ENCODE measurements at places on chromosomes 7 and 10. TPM values are rescaled to one million over a fixed set of nuclear protein-coding genes. Genes with fewer than 3 reads are reported as not detected.

The TRIM73 gene
- 0.08 TPM for polyA plus RNA-seq

The SMKR1 gene
- polyA plus RNA-seq = 0.86 TPM

The PLEKHS1 gene
- polyA plus RNA-seq = not detected

The BMPER gene
- 0.05 TPM for polyA plus RNA-seq

The IFIT1 gene
- 0.37 TPM for polyA plus RNA-seq

The RASA4B gene
- polyA plus RNA-seq = 0.51 TPM

The SEMA3C gene
- polyA plus RNA-seq = 140 TPM

The PRRT4 gene
- 0.26 TPM for polyA plus RNA-seq

The ADARB2 gene
- not detected for polyA plus RNA-seq

The ITIH5 gene
- polyA plus RNA-seq = not detected

DNA sequence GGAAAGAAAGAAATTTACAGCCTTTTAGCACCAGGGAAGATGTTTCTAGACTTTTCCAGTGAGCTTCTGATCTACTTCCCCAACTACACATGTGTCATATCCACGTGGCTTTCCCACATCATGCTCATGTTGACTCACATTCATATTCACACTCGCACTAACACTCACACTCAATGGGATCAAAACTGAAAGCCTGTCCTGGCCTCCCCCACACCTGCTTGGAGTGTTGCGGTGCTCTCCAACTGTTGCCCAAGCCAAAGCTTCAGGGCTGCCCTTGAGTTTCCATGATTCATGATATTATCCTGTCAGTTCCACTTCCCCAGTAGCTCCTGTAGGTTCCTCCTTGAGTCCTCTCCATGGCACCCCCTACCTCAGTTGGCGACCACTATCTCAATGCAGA lies 444.4 kb downstream of the GATA3 start:
- DNase-seq = peak; percentile 48

DNA sequence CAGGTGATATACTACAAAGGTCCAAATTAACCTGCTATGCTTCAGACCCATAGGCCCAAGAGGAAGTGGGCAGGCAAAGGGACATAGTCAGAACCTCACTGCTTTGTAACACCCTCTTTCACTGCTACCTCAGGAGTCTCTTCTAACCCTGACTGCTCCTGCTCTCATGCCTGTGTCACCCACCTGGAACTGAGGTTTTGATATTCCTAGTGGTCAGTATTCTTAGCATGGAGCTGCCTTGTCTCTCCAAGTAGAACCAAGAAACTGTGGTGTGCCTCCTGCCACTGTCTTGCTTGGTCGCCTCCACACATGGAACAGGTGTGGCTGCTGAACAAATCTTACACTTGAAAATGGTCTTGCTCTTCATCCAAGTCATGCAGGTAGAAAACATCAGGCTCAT lies 677.5 kb downstream of the XPNPEP1 start:
- DNase-seq = no peak

GRCh38 chr10:25952857-25953256 lies 18.8 kb downstream of the MYO3A start:
- no peak for DNase-seq

DNA sequence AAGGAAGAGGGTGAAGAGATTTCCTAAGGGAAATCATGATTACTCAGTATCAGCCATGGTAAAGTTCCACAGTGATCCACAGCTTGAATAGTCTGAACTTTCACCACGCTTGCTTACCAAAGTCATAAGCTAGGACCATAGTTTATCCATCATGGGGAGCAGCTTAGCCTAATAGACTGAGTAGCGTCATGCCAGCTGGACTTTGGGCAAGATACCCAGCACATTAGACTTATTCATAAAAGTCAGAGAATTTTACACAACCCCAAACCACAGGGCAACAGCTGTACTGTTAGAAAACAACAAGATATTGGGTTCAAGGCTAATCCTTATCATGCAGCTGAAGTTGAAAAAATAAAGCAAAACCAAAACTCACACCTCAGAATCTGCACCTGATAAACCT lies 491.0 kb downstream of the XPNPEP1 start:
- no peak for DNase-seq

DNA sequence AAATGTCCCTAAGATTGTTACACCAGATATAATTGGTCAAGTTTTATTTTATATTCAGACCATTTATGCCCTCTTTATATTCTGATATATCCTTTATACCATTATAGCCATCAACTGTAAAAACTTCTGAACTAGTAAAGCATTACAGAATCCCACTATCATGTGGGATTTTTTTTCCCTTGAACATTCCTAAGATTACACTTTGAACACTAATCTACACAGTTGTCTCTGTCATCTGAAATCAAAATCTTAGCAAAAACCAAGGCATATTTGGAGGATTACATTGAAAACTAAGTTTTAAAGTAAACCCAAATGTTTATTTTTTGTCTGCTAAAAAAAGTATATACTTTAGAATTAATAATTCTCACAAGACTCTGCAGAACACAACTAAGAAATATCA lies 116.2 kb upstream of the GPR22 start:
- DNase-seq = no peak

- DNase-seq = no peak
These were observed 673.9 kb upstream of the ANKRD30A start for GRCh38 chr10:36451391-36451970.

GRCh38 chr10:122663516-122664130 lies 36.0 kb downstream of the C10orf120 start:
- DNase-seq = no peak

- no peak for DNase-seq
These were observed 133.0 kb upstream of the ZNF32 start for GRCh38 chr10:43781480-43782361.

DNA sequence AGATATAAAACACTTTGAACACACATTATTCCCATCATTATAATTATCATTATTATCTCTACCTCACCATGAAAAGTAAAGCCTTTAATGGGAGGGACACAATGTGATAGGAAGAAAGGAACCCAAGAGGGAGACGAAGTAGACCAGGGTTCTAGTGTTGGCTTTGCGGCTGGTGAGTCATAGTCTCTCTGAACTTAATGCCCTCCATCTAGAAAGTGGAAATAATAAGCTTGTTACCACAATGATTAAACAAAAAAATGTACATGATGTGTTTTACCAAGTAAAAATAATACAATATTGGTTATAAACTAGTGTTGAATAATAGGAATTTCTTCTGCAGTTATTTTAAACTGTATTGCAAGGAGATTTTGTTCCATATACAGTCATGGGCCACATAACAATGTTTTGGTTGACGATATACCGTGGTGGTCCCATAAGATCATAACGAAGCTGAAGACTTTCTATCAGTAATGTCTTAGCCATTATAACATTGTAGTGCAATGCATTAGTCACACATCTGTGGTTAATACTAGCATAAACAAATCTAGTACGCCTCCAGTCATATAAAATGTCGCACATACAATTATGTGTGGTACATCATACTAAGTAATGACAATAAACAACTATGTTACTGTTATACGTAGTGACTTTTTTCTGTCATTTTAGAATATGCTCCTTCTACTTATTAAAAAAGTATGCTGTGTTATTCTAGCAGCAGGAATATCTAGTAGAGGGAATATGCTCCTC lies 450.6 kb upstream of the SORCS1 start:
- DNase-seq = peak; percentile 71

DNA sequence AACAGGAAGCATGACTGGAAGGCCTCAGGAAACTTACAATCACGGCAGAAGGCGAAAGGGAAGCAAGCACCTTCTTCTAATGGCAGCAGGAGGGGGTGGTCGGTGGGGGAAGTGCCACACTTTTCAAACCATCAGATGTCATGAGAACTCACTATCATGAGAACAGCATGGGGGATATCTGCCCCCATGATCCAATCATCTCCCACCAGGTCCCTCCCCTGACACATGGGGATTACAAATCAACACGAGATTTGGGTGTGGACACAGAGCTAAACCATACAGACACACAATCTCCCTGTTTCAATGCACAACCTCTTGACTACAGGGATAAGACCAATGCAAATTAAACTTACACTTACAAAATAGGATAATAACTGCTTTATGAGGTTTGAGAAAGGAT lies 97.6 kb downstream of the SGMS1 start:
- no peak for DNase-seq

GRCh38 chr7:32506266-32507054 lies 11.2 kb downstream of the AVL9 start:
- DNase-seq = peak; percentile 92

- peak; percentile 79 for DNase-seq
These were observed 15.5 kb downstream of the TUBGCP2 start for GRCh38 chr10:133292919-133293809.

DNA sequence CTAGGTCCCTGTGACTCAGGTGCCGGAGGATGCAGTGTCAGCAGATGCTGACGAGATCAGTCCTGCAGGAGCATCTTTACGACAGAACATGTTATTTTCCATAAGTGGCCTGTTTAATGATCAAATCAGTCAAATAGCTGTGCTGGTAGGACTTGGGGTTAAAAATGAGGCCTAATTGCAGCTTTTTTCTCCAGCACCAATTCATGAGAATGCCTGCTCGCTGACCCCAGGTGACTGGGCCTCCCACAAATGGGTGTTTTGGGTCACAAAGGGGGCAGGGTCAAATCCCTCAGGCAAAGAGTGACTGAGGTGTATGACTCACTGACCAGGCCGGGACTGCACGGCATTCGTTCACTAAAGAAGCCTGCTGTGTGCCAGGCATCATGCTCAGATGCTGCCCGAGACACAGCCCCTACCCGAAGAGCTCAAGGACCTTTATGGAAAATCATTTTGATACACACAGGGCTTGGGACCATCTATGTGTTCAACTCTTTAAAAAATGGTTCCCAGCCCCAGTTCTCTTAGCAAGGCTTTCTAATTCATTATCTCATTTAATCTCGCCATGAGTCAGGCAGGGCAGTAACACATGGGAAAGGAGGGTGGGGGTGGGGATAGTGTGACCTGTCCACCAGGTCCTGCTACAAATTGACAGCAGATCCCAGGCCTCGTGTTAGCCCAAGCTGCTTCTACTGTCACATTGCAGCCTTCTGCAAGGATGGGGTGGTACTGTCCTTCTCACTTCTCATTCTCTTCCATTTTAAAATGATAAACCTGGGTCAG lies 21.1 kb downstream of the ZNF775 start:
- DNase-seq = peak; percentile 81

GRCh38 chr7:128755075-128755818 lies 16.1 kb downstream of the CALU start:
- DNase-seq = no peak

DNA sequence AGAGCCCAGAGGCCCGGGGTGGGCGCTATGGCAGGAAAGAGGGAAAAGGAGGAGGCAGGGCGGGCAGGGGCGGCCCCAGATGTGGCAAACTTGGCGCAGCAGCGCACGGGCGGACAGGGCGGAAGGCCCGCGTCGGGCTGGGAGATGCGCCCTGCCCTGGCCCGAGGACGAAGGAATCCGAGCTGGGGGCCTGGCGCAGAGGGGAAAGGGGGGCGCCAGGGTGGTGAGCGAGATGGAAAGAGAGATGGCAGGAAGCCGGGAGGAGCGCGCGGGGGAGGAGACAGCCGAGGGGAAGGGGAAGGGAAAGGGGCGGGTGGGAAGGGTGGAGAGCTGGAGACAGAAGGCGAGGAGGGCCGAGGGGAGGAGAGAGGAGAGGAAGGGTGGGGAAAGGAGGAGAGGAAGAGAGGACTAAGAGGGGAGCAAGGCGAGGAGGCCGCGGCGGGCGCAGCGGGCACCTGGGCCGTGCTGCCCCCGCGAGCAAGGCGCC lies at the start of gene MARVELD1:
MARVELD1 (plus strand) TSS at position 392 of the 487 bp plus-strand sequence. CDS start 147 bp downstream, outside the sequence.
- peak; percentile 66 for DNase-seq

DNA sequence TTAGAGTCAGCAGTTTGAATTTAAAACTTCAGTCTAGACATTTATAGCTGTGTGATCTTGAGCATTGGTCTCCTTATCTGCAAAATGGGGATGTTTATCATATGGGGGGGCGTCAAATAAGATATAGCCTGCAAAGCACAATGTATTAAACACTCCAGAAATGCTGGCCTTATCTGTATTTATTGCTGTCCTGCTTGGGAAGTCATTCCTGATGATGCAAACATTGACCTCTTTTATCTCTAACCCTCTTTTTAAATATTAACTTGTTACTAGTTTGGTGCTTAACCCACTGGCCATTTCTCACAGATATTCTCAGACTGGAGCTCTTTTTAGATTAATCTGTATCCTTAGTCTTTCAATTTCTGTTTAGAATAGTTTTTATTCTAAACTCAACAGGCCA lies 13.2 kb downstream of the MRPS33 start:
- DNase-seq = no peak

DNA sequence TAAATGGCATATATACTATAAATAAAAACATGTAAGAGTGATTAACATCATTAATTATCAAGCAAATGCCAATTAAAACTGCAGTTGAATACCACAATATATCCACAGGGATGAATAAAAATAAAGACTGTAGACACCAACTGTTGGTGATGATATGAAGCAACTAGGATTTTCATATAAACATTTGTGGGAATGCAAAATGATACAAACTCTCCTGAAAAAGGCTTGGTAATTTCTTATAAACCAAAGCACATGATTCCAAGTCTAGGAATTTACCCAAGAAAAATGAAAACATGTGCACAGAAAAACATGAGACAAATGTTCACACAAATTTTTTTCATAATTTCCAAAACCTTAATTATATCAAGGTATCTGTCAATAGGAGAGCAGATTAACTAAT lies 448.1 kb downstream of the ETV1 start:
- no peak for DNase-seq

GRCh38 chr7:139733751-139734150 lies 44.0 kb downstream of the HIPK2 start:
- no peak for DNase-seq

GRCh38 chr7:29500719-29501118 lies 62.9 kb upstream of the PRR15 start:
- DNase-seq = no peak

GRCh38 chr7:108267615-108268014 lies 137.5 kb upstream of the LAMB4 start:
- DNase-seq = no peak

- peak; percentile 91 for DNase-seq
These were observed 27.9 kb downstream of the BAIAP2L1 start for GRCh38 chr7:98372993-98373392.

DNA sequence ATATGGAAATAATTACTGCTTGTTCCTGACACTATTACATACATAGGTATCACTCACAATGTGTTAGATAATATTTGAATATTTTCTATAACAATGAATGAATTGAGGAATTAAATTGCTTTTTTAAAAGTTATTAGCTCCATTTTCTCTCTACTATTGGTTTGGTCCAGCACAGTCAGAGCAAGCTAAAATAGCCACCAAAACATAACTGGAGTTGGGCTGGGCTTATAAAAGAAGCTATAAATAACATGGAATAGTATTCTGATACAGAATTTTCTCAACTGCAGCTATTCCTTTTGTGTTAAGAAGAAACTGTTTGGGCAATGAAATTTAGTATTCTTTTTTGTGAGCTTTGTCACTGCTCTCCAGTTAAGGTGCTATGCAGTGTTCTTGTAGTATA lies 142.6 kb upstream of the LRRN3 start:
- DNase-seq = no peak

GRCh38 chr7:100087055-100087750 lies 1.6 kb upstream of the COPS6 start:
- DNase-seq = peak; percentile 71

DNA sequence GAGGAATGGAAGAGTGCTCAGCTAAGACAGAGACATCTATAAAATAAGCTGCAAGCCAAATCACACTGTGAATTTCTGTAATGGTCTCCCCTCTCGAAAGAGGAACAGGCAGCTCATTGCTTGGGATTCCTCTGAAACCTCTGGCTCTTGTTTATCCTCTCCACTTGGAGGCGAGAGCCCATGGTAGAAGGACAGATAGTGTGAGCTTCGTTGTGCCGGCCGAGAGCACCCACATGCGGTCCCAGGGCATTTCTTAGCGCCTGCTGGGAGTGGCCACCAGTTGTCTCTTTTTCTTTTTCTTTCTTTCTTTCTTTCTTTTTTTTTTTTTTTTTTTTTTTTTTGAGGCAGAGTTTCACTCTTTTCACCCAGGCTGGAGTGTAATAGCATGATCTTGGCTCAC lies 26.2 kb downstream of the CNPY1 start:
- no peak for DNase-seq
